NCI-H510A treated with DMSO at 0.1 percent for 48 hours (cell line): ENCODE measurements at places on chromosomes 3 and 15.
A peak's percentile ranks its signal among the peaks of the same experiment; 100 is the strongest.

DNA sequence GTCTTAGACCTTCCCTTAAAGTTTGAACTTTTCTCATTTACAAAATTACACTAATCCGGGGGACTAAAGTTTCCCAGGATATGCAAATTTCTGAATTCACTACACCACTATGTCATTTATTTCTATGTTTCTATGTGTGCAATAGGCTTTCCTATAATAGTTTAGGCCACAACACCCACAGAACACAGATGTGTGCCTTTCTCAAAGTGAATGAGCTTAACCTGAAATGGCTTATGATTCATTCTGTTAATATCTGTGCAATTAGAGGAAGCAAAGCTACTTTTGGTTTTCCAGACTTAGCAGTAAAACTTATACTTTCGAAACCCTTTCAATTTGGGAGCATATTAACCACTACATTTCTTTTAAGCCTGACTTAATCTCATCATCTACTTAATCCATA is 748.1 kb downstream of the GBE1 start:
- DNase-seq = no peak

DNA sequence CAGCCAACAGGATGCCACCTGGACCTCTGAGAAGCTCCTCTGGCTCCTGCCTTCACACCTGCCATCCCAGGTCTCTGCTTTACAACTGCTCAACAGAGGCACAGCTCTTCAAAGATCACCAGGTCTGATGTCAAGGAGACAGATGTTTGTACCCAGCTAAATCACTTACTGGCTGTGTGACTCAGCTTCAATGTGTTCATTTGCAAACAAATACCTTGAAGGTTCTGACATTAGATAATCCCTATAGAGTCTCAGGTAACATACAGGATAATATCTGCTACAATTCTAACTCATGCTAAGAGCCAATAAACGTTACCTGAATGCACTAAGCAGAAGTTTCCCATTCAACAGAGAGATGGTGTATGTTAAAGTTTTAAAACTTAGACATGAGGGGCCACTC is 163.4 kb upstream of the IGF1R start:
- DNase-seq = no peak

- DNase-seq = no peak
Observed at GRCh38 chr3:18420555-18420954, 4.6 kb downstream of the SATB1 start.

DNA sequence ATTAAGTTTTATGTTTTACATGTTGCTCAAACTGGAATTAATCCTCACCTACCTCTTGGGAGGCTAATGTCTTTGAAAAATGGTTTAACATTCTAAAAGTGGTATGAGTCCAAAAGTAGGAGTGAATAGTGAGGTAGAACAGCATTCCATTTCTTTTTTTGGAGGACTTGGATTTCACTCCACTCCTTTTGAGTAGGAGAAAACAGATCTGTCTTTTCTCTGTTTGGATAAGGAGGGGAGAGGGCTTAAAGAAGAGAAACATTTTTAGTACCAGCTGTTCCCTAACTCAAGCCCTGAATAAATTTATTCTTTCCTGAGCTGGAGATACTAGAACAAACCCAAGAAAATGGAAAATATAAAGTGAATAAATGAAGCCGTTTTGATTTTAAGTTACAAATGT is 687.9 kb downstream of the MECOM start:
- DNase-seq = no peak

DNA sequence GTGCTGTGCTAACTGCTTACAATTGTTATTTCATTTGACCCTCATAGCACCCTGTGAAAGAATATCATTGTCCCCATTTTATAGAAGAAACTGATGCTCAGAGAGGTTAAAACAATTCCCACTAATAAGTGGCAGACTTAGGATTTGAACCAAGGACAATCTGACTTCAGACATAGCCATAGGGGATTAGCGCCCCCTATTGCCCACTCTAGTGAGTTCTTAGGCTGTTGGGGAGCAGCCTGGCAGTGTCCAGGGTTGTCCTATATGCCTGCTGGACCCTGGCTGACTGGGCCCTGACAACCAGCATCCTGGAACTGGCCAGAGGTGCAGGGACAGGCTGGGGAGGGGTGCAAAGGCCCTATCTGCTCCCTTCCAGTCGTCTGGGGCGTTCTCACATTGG is 15.4 kb downstream of the DPH3 start:
- DNase-seq = no peak

DNA sequence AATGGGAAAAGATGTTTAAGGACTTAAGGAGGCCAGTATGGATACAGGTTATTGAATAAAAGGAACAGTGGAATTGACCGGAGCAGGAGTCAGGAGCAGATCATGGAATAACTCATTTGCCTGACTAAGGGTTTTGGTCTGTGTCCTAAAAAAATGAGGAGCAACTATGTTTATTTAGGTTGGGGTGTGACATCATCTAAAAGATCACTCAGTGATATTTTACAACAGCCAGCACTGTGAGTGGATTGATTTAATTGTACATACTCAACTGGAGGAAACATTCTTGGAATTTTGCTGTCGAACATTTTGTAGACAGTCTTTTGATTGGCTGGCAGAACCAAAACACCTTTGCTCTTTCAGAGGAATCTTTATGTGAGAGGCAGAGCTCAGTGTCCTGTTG is 348.6 kb upstream of the CDIN1 start:
- no peak for DNase-seq

GRCh38 chr3:58572634-58573230 is 4.5 kb downstream of the FAM107A start:
- DNase-seq = no peak

GRCh38 chr3:152021951-152022461 is 148.6 kb downstream of the SUCNR1 start:
- DNase-seq = no peak

DNA sequence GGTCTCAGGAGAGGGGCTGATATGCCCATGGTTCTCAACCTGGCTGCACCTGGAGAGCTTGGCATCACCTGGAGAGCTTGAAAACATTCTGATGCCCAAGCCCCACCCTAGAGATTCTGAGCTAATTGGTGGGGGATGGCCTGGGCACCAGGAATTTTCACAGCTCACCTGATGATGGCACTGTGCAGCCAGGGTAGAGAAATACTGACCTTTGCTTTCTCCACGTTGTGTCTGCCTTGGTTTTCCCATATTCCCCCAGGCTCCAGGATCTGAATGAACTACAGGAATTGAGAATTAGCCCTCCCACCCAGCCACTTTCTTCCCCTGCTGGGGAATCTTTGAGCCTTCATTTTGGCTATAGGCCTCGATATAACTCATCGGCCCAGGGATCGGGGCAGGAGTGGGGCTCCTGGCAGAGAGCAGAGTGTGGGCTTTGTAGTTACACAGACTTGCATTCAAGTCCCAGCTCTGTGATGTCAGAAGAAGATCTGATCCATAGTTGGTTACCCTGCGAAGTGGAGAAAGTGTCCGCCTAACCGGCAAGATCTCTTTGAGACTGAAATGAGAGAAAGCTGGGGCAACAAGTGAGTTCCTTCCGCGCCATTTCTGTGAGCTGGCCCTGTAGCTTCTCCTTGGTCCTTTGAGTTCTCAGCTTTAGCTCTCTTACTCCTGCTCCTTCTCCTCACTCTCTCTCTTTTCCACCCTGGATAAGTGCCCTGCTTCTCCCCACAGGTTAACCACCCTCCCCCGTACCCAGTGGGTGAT is 33.1 kb upstream of the UBE2Q2 start:
- peak; percentile 52 for DNase-seq

GRCh38 chr15:38075466-38075865 is 141.0 kb downstream of the TMCO5A start:
- DNase-seq = no peak

- DNase-seq = no peak
Observed at GRCh38 chr15:88440021-88440420, 27.2 kb downstream of the MRPL46 start.
